ENCODE measurements at places on chromosomes 2 and 18.

DNA sequence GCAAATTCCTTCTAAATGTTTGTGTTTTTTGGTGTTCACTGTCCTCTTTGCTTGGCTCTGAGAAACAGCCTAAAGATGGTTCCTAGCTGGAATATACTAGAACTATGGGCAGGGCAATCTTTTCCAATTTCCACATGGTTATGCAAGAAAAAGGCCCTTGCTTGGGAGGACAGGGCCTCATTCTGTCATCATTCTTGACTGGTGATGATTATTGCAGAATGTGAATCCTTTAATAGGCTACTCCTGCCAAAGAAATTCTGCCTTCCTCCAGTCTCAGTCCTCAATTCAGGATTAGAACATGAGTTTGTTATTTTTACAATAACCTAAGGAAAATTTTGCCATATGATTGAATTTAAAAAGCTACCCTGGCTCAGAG is 218.7 kb downstream of the HNMT start:
- DNase-seq: no peak

DNA sequence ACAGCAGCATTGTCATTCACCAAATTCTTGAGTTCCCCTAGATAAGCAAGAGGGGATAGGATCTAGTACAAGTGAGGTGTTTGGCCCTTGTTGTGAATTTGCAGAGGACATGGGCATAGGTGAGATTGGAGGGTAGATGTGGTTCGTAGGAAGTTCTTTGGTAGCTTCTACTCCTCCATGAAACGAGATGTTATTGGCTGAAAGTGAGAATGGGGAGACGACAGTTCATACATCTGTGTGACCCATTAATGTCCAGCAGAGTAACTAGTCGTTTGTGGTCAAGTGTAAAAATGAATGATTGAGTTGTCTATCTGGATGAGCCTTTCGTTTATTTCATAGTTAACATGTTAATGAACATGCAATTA is 90.4 kb downstream of the UBE2E3 start:
- DNase-seq: no peak

DNA sequence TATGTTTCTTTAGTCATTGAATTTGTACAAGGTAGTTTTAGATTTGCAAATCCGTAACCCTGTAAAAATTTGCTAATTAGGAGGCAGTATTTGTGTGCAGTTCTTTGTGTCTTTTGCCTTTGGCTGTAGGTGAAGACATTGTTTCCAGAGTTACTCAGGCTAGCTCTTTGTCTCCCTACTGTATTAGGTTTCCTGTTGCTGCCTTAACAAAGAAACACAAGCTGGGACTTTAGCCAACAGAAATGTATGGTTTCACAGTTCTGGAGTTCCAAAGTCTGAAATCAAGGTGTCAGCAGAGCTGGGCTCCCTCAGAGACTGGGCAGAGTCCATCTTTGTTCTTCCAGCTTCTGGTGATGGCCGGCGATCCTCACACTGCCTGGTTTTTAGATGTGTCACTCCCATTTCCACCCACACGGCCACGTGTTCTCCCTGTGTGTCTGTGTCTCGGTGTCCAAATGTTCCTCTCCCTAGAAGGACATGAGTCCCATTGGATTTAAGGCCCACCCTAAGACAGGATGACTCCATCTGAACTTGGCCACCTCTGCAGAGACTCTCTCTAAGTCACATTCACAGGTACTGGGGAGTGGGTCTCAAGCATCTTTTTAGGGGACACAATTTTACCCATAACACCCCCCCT is 309.7 kb downstream of the GALR1 start:
- DNase-seq: no peak

GRCh38 chr2:10990561-10991111 is 78.9 kb downstream of the KCNF1 start:
- DNase-seq: no peak

DNA sequence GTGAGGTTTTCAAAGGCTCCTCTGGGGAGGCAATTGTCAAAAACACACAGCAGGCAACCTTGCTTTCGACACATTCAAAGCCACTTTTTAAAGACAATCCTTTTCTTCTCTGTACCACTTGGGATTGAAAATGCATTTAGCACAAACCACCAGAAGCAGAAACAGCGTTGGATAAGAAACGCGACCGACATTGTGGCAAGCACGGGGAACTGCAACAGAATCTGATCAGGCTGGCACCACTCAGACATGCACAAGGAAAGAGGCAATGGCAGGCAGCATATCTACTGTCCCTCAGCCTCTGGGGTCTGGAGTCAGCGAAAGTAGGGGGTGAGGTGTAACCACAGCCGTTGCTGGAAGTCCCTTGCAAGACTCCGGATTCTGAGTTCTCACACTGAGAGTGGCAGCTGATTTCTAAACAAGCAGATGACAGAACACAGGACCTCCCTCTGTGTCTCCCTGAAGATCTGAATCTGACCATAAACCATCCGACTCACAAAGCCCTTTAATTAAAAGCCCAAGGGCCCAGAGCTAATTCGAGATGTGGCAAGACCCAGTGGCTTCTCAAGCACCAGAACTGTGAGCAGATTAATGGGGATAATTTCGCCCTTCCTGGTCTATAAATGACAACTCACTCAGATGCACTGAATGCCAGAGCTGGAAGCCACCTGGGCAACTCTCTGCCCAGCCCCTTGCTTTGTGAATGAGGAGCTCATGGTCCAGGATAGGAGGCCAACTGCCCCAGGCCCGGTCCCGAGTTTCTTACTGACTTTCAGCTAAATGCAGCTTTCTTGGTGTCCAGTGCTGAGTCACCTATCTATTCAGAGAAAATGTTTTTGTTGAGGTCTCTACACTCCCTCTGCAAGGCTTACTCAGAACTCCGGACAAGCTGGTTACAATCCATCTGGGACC is 29.6 kb downstream of the CYRIA start:
- peak; percentile 7 for DNase-seq

GRCh38 chr2:109125593-109126500 is 3.2 kb upstream of the SH3RF3 start:
- DNase-seq: no peak

GRCh38 chr2:127864877-127865276 is 6.9 kb upstream of the POLR2D start:
- peak; percentile 21 for DNase-seq
